ENCODE measurements at places on chromosomes 12 and 14. TPM values are rescaled to one million over a fixed set of nuclear protein-coding genes. Genes with fewer than 3 reads are reported as not detected.

DNA sequence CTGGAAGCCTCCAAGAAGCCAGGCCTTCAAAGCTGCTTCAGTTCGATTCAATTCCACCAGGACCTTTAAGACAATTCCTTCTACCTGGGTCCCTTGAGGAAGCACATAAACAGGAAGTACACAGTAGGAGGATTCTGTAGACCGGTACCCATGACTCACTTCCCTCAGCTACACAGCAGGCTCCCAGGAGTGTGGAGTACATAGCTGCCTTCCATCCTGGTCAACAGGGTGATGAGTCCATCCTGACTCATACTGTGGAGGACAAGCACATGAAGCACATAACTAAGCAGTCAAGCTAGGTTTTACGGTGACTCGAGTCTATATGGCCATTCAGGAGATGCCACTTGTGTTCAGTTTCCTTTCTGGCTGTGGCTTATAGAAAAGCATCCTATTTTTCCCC lies 197.6 kb upstream of the RBM19 start:
- DNase-seq: peak; percentile 80

GRCh38 chr12:70151993-70152392 lies 91.2 kb upstream of the CNOT2 start:
- no peak for DNase-seq

The GPX2 gene
- not detected for total RNA-seq

DNA sequence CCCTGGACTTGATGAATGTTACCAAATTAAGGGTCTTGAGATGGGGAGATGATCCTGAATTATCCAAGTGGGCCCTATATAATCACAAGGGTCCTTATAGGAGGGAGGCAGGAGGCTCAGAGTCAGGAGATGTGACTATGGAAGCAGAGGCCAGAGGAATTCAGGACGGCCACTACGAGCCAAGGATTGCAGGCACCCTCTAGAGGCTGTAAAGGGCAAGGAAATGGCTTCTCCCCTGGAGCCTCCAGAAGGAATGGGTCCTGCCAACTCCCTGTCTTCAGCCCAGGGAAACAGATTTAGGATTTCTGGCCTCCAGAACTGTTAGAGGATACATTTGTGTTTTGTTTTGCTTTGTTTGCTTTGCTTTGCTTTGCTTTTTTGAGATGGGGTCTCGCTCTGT lies 8.8 kb downstream of the BDKRB1 start:
- no peak for DNase-seq

The NINJ2 gene
- total RNA-seq: 4.1 TPM

DNA sequence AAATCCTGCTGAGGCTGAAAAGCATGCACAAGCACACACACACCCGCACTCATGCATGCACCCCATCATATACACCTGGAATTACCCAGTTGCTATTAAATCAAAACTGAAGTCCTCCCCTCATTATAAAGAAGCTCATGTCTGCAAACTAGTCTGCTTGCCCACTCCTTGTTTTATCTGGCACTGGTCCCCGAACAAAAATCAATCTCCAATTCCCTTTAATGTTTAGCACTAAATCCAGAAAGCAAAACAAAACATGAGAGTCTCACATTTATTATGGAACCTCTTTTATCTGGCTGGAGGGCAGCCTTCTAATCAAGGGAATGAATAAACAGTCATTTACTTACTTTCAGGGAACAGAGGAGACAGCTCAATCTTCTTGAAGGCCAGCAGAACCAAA lies 1093.4 kb upstream of the FLRT2 start:
- DNase-seq: no peak

The RAPGEF3 gene
- total RNA-seq: 0.48 TPM

GRCh38 chr12:113880988-113881962 lies 84.8 kb downstream of the RBM19 start:
- no peak for DNase-seq

DNA sequence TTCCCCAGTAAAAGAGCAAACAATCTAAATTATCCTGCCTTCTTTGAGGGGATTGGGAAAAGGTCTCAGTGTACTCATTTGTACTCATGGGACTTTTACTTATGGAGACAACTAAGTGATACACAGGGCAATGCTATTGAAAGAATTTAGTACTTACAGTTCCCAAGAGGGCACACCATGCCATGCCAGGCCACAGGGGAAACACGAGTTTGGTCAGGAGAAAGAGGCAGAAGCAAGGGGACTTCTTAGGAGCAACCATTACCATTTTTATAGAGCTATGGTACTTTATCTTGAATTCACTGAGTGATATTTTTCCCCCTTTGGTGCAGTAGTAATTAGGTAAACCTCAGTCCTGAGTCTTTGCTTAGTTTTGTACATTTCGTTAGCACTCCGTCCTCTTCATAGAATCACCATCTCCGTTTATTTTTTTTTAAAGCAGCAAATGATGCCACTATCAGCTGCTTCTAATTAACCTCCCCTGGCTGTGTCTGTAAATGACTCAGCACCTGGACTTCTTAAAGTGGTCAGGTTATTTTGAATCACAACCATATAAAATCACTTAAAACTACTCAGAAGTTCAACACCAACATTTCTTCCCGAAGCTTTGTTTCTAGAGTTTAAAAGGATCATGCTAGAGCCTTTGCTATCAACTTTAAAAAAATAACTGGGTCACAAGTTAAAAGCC lies 5.9 kb upstream of the WASHC3 start:
- DNase-seq: peak; percentile 71

DNA sequence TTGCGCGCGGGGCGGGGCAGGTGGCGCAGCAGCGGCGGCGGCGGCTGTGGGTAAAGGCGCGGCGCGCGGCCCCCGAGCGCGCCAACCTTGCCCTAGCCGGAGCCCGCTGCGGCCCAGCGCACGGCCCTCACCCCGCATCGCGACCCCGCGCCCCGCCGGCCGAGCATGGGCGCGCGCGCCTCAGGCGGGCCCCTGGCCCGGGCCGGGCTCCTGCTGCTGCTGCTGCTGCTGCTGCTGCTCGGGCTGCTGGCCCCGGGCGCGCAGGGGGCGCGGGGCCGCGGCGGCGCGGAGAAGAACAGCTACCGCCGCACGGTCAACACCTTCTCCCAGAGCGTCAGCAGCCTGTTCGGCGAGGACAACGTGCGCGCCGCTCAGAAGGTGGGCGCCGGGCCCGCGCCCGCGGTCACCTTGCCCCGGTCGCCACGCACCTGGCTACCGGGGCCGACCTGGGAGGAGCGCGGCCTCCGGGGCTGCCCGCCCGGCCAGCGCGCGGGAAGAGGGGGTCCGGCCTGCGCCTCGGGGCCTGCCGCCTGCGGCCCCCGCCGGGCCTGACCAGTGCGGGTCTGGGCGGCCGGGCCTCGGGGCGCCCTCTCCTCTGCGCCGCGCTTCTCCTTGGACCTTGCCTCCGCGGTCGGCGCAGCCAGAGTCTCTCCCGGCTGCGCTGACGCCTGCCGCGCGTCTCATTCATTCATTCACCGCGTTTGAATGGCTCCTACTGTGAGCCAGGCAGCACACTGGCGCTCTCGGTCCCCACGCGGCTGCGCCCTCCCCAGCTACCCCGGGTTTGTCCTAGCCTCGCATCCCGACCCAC lies at the start of gene BRI3BP:
BRI3BP (plus strand) TSS at position 20 of the 811 bp plus-strand sequence; CDS start at position 166, 146 bp downstream.
- DNase-seq: peak; percentile 59

- DNase-seq: peak; percentile 82
Observed at GRCh38 chr14:70907176-70907995, at the start of gene PCNX1. Gene PCNX1, plus strand, starts transcription at chr14:70907459. Its CDS starts 392 bp downstream, at chr14:70907851.

GRCh38 chr12:90305379-90305778 lies 596.7 kb upstream of the ATP2B1 start:
- DNase-seq: no peak

The NEK9 gene
- 11.1 TPM for total RNA-seq

The RNASE2 gene
- not detected for total RNA-seq

The OR4K13 gene
- not detected for total RNA-seq

GRCh38 chr12:107337346-107338095 lies 244.2 kb upstream of the CRY1 start:
- peak; percentile 67 for DNase-seq

The SLC35F4 gene
- total RNA-seq: not detected

DNA sequence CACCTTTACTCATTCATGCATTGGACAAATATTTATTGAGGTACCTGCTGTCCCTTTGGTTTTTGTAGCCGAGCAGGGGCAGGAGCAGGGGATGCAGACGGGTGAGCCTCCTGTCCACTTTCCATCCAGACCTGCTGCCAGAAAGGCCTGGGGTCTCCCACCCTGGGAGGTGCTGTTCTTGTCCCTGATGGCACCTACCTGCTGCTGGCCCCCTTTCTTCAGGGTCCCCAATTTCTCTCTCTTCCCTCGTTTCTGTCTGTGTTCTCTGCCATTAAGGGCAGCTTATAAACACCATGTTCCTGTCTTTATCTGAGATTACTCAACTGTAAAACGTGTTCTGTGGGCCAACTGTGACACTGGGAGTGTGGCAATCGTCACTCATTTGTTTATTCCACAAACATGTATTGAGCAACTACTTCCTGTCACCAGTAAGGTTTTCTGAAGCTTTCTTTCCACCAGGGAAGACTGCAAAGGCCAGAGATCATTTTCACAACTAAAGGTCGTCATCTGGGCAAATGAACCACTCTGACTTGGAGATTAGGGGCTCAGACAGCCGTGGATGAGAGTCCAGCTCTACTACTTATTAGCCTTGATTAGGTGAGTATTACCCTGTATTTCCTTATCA lies at the start of gene HAL:
HAL (minus strand) TSS at position 311 of the 625 bp plus-strand sequence. CDS start 434 bp downstream, outside the sequence.
- DNase-seq: no peak

GRCh38 chr12:26434299-26435068 lies 239.1 kb downstream of the SSPN start:
- peak; percentile 64 for DNase-seq

GRCh38 chr12:112979041-112979680 lies 842 bp downstream of the OAS2 start:
- DNase-seq: peak; percentile 34

DNA sequence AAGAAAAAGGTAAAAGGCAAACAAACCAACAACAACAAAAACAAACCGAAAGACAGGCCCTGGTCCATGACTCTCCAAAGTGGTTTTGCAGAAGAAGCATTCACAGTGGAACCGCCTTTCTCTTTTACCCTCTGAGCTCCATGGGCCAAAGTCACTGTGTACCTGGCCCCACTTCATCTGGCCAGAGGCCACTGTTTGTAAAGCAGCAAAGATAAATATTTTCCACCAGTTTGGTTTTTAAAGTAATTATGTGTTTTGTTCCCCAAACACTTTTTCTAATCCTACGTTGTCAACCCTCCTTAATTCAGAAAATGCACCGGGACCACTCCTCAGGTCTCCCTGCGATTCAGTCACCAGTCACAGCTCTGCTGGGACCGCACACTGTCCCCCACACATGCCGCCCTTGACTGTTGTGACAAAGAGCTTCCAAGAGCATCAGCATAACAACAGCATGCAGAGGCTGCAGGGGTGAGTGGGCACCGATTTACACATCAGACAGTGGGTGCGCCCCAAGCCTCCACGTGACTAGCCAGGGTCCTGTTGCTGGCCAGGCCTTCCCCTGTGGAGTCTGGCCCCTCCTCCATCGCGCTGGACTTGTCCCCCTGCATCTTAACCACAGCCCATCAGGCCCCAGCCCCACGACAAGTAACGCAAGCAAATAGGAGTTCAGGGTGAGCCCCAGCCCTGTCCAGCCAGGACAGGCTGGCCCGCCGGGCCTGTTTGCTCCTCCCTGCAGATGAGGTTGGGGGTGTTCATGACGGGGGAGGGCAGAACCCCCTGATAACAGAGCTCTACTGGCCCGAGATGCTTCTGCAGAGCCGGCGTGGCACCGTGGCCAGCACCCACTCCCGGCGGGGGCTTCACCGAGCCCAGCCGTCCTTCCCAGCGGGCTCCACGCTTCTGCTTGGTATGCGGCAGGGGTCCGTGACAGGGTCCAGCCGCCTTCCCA lies 65.2 kb upstream of the DIO3 start:
- no peak for DNase-seq

DNA sequence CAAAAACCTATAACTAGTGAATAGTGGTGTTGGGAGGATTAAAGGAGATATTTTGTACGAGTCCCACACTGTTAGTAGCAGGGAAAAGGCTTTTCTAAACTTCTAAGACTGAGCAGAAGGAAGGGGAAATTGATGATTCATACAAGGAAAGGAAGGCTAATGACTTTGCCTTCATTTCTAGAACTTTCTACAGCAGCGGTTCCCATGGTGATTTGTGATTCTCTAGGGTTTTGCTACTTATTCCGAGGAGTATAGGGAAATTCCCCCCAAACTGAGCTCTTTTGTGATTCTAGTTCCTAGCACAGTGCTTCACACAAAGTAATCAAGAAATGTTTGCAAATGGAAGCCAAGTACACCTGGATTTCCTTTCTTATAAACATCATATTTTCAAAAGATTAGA lies 23.8 kb upstream of the PWP1 start:
- DNase-seq: no peak

DNA sequence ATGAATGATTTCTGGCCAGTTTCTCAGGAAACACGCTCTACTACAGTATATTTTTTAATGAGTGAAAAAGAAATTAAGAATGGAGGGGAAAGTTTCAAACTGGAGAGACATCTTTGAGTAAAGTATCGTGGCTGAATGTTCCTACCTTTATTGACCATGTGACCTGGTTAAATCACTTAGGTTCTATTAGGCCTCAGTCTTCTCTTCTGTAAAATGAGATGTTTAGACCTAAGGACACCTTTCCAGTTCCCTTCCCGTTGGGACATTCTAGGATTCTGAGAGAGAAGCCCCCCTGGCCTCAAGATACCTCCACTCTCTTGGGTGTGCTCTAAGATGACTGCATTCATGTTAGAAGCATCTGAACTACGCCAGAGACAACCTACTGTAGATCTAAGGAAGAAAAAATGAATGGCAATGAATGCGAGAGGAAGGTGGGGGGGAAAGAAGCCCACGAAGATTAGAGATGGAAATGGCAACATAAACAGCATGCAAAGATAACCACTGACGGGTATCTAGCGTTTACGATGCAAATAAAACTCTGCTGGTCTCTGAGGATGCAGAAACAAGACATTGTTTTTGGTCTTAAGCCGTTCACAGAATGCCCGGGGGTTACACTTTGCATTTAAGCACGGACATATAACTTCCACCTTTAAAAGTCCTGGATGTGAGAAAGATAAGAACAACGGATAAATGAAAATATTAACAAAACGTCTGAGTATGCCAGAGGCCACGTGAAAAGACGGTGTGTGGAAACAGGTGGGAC lies 599 bp upstream of the CPSF6 start:
- no peak for DNase-seq

The CCNB1IP1 gene
- total RNA-seq: 51.2 TPM

The RNASE7 gene
- not detected for total RNA-seq

DNA sequence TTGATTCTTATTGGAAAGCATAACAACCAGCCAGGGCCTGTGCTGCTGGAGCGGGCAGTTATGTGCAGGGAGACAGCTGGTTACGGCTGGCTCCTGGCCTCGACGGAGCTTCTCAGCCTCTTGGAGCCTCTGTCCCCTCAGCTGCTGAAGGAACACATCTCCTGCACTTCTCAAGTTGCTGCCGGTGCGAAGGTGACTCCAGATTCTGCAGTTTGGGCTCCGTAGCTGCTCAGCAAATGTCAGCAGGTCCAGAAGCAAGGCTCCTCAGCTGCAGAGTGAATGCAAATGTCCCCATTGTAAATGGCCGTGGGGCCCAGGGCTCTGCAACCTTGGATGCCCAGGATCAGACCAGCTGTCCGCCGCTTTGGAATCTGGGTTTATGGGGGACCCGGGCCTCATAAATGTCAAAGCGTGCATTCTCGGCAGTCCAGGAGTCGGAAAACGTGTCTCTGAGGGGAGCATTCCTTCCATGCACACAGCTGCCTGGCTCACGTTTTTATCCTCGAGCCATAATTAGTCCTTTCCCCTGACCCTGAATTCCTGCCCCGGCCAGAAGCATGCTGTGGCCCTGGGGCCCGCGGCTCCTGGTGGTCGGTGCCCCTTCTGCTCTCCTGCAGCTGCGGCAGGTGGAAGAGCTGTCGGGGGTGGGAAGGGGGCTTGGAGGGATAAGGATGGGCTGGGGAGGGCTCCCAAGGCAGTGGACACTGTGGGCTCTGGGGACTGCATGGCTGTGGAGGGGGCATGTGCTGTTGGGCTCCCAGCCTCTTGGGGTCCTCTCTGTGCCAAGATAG lies 106.0 kb downstream of the KIF26A start:
- DNase-seq: no peak

The PTPRO gene
- 0.72 TPM for total RNA-seq
